Stomach (tissue), 19 donors: ENCODE measurements at places on chromosomes 11 and 22. TPM values are rescaled to one million over a fixed set of nuclear protein-coding genes. Genes with fewer than 3 reads are reported as not detected.

The ARCN1 gene
- total RNA-seq, result 22.0 TPM

The FAM76B gene
- 207 TPM for total RNA-seq

The FOLR3 gene
- not detected for total RNA-seq

The ABCC8 gene
- 3.9 TPM for total RNA-seq

The CHST1 gene
- not detected for total RNA-seq
